ENCODE measurements at places on chromosomes 16 and 17.

GRCh38 chr16:53018834-53019416 lies 33.8 kb downstream of the CHD9NB start:
- no peak for DNase-seq

GRCh38 chr17:15220785-15221184 lies 44.3 kb downstream of the PMP22 start:
- DNase-seq, result no peak

GRCh38 chr16:24789881-24790280 lies 55.9 kb upstream of the SLC5A11 start:
- no peak for DNase-seq

GRCh38 chr16:30609002-30609925 lies 925 bp downstream of the ZNF689 start:
- DNase-seq, result no peak

- DNase-seq, result no peak
Observed at GRCh38 chr16:59632276-59632855, 898.2 kb upstream of the GOT2 start.

DNA sequence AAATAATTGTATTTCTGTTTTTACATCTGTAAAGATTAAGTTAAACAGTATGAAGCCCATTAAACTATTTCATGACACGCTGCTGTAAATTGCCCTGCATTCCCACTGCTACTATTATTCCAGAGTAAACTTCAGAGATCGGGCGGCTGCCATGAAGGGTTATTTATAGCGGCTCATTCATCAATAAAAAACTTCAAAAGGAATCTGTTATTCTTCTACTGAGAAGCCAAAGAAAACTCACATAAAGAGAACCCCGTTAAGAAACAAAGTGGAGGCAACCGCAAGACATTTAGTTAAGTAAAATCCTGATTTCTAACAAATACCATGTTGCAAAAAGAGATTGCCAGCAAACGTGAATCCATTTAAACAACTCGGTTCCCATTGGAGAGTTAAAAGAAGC lies 16.4 kb downstream of the FOXL1 start:
- DNase-seq, result no peak

- DNase-seq, result no peak
Observed at GRCh38 chr17:45341533-45342158, 24.8 kb upstream of the MAP3K14 start.

GRCh38 chr17:46889519-46889918 lies 33.4 kb upstream of the GOSR2 start:
- no peak for DNase-seq

DNA sequence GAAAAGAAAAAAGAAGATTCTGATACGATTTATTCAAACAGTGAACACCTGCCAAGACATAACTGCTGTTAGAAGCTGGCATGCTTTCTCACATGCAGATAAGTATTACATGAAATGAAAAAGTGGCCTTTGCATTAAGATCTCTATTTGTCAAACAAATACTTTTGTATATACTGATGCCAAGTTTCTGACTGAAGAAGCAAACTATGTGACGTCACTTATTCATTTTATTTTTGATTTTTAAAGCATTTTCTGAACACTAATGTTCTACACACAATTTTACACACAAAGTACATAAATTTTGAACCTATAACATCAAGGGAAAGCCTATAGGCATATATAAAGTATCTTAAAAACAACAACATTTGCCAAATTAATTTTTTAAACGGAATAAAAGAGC lies 153.8 kb downstream of the CEP112 start:
- no peak for DNase-seq

DNA sequence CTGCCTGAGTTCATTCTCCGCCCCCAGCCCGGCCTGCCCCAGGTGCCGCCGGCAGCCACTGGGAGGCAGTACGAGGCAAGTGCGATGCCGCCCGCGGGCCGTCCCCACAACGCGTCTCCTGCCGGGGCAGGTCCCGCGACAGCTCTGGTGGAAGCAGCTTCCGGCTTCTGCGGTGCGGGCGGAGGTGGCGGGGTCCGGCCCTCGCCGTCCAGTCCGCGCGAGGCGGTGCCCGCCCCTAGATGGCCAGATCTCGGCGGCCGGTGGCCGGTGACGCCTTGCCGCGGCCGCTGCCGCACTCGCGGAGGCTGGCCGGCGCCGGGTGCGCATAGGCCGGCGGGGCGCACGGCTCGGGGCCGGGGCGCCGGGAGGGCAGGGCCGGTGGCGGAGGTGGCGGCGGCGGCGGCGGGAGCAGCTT lies 1.8 kb downstream of the GJD3 start:
- DNase-seq, result peak; percentile 71

DNA sequence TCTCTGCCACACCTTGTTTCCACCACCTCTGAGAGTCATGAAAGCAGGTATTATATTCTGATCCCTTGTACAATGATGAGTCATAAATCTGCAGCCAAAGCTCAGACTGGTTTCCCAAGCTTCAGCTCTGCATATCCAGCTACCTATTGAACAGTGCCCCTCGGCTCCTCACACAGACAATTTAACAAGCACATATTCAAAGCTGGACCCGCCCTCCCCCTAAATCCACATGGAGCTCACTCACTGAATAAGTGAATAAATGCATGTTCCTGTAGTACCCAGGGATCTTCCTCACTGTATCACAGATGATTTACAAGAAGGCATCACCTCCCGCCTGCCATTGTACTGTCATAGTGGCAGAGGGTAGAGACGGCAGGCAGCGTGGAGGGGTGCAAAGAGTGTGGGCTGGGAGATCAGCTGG lies 516.4 kb downstream of the GRIN2A start:
- DNase-seq, result no peak

DNA sequence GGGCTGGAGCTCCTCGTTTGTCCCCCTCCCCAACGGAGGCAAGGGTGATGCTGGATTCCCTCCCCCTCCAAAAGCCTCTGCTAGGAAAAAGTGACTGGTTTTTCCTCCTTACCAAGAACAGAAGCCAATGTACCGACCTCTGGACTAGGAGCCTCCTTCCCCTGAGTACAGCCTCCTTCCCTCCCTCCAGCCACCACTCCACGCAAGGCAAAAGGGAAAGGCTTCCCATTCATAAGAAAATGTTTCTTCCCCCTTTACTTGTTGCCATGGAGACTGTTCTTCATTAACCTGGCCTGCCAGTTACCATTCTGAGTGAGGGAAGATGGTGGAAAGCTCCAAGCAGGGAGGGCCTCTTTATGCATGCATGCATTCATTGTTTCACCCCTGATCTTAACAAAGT lies 4.3 kb upstream of the PIMREG start:
- DNase-seq, result no peak

DNA sequence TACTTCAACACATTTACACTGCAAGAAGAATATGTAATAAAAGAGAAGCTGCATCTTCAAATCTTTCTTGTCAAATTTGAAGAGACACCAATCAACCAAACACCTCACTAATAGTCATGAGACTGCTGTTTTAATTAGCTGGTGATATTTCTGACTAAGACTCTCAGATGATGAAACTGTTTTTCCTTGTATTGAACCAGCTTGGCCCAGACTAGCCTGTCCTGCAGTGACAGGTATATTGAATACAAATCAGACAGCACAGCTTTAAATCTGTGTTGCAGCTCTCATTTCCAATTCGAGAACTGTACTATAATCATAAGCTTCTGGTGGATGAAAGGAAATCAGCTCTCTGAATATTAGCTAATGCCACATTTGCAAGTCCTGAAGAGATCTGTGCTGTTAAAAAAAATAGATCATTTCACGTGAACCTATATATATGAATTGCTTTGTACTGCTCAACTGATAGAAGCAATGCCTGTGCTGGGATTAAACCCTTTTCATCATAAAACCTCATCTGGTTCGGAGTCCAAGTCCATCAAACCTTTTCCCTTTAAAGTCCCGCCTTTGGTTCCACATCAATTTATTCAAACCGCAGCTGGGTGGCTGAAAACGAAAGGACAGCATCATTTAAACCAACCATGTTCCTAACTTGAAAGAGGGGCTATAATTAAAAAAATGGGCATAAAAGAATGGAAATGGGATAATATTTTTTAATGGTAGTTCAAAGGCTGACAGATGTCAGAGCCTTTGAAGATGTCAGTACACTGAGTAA lies 306.2 kb downstream of the CEP112 start:
- no peak for DNase-seq

- DNase-seq, result no peak
Observed at GRCh38 chr17:1112875-1113274, 66.9 kb downstream of the ABR start.

DNA sequence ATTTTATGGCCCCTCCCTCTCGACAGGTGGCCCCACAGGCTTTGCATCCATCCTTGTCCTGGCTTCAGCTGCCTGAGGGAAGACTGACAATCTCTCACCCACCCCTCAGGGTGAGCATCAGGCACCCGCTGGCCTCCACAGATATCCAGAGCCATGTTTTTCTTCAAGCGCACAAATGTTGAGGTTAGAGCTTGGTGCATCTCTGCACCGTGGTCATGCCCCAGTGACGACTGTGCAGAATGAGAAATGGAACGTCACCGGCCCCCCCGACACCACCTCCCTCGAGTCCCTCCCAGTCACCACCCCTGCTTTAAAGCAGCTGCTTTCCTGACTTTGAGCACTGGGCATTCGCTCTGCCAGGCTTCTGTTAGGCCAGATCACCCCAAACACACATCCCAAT lies 19.8 kb upstream of the TIMP2 start:
- DNase-seq, result no peak

DNA sequence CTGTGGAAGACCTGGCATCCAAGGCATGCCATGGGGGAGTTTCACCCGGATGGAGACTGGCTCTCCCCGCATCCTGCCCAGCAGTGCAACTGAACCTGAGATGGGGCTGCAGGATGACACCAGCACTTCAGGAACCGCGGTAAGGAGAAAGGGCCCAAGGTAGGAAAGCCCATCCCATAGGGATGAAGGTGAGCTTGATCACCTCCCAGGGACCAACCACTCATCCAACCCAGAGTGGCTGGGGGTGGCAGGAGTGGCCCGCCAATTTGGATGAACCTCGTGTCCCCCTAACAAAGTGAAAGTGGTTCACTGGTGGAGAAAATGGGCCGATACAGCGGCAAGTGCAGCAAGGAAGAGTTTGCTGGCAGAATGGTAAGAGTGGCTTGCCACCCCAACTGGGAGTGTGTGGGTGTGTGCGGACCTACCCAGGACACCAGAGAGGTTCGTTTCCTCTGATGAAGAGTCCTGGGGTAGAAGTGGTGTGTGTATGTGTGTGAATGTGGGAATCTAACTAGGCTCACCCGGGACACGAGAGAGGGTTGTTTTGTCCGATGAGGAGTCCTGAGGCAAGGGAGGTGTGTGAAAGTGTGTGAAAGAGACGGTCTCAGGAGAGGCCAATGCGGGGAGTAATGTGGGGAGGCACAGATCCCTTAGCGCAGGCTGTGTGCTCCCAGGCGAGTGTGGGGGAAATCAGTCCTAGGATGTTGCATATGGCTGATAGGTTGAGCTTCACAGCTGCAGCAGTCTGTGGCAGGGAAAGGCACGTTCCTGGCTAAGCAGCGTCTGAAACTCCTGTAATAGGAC lies 22.6 kb downstream of the ACSM1 start:
- DNase-seq, result no peak

- no peak for DNase-seq
Observed at GRCh38 chr17:67520916-67521774, 144.1 kb downstream of the PITPNC1 start.

- DNase-seq, result no peak
Observed at GRCh38 chr17:64240261-64240740, 22.8 kb downstream of the TEX2 start.

DNA sequence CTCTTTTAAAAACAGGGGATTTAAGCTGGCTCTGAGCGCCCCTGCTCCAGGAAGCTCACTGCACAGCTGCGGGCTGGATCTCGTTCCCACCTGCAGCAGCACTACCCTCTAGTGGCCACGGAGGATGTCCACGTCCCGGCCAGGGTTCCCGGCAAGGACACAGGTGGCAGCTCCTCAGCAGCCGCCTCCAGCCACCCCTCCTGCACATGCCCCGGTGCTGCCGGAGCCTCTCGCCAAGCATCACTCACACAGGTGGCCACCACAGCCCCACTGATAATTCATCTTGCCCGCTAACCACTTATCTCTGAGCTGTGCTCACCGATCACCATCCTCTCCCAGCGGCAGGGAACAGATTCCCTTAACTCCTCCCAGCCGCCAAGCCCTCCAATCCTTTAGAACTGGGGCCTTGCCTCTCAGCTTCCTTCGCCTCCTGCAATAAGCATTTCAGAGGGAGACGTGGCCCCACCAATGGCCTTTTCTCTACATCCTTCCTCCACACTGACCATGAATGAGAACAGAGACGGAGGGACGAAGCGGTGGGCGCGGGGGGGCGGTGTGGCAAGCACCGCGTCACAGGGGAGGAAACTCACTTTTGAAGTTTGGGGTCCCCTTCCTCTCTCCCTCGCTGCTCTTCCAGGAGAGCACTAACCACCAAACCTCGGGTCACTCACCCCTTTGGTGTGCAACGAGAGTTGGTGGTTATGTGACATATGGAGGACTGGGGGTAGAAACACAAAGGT lies 222.1 kb downstream of the RBFOX3 start:
- no peak for DNase-seq

- DNase-seq, result no peak
Observed at GRCh38 chr16:81216706-81217105, 21.8 kb upstream of the BCO1 start.

- DNase-seq, result no peak
Observed at GRCh38 chr16:7382521-7382920, 49.9 kb downstream of the RBFOX1 start.

GRCh38 chr16:8436931-8437330 lies 153.4 kb downstream of the TMEM114 start:
- no peak for DNase-seq

DNA sequence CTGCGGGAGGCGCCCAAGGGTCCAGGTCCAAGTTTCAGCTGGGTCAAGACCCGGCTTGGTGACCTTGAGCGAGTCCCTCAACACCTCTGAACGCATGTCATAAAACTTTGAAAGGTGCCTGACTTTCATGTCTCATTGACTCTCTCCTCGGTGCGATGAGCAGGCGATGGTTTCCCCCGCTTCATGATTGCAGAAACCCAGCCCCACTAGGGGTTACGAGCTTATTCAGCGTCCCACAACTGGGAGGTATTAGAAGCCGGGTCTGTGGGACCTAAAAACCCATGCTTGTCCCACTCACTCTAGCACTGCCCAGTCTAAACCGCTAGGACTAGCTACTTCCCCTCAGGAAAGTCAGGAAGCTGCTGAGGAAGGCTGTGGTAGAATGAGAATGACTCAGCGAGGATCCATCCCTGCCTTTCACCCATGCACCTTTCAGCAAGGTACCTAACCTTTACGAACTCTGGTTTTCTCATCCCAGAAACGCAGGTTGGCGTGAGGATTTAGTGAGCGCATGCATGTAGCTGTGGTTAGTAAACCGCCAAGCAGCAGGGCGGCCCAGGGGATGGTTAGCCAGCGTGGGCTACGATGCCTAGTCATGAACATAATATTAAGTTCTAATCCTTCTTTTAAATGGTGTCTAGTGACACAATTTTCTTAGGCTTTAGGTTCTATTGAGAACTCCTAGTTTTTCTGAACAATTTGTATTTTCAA lies 26.2 kb upstream of the RFFL start:
- DNase-seq, result peak; percentile 8

GRCh38 chr17:42917236-42917603 lies 16.6 kb downstream of the G6PC1 start:
- DNase-seq, result no peak

All from stimulated activated CD8-positive, alpha-beta memory T cell treated with anti-CD3 and anti-CD28 coated beads, Interleukin-7, amount 100 ng/mL, for 24 hours (primary cell).